ENCODE measurements at places on chromosomes 2 and 18.

DNA sequence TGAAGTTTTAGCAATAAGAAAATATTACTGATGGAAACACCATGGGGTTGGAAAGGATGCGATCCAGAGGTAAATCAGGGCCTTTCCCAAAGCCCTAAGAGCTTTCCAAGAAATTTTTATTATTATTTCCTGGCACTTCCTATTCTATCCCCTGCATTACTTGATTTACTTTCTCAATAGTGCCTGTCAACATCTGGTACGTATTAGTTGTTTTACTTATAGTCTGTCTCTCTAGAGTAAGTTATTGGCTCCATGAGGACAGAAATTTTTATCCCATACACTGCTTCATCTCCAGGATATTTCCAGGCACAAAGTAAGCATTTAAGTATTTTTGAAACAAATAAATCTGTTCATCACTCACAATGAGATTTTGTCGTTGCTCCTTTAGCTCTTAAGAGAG is 18.1 kb downstream of the PPP4R1 start:
- no peak for DNase-seq

- DNase-seq = no peak
Measured at GRCh38 chr18:61713502-61713901, 179.3 kb downstream of the RNF152 start.

DNA sequence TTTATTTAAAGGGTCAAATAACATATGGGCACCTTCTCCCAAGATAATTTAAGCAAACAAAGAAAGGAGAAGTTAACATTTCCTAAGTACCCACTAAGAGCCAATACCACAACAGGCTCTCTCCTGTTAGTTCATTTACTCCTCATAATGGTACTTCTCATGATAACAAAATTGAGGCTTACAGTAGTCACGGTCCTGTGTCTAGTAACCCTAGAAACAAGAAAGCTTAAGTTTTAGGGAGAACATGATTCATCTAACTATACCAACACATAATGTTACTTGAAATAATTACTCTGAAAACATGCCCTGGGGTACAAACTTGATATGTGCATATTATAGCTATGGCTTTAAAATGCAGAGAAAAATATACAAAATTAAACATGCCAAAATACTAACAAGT is 19.8 kb downstream of the IWS1 start:
- no peak for DNase-seq

GRCh38 chr2:215522237-215522636 is 86.4 kb upstream of the FN1 start:
- no peak for DNase-seq

GRCh38 chr18:3401669-3402620 is 48.0 kb upstream of the TGIF1 start:
- DNase-seq = no peak

DNA sequence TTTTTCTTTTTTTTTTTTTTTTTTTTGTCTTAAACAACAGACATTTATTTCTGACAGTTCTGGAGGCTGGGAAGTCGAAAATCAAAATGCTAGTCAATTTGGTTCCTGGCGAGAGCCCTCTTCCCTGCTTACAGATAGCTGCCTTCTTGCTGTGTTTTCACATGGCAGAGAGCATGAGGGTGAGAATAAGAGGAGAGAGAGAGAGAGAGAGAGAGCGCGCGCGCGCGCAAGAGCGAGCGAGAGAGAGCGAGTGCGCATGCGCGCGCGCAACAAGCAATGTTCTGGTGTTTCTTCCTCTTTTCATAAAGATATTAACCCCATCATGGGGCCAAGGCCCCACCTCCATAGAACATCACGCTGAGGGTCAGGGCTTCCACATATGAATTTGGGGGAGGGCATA is 20.9 kb downstream of the MTCL1 start:
- DNase-seq = no peak

DNA sequence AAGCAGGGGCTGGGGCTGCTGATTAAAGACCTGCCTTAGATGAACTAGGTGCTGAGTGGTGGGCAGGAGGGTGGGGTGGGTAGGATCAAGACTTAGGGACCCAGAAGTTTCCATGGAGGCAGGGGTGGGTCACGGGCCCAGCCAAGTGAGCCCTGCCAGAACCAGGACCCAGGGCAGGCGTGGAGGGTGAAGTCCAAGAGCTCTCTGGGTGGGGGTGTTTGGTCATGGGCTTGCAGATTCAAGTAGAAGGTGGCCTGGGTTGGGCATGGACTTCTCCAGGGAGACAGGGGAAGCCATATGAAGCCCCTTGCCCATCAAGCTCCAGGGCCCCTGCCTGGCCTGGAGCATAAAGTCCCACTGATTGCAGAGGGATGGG is 168.8 kb downstream of the SMAD7 start:
- no peak for DNase-seq

- DNase-seq = no peak
Measured at GRCh38 chr2:96470109-96470508, 35.0 kb downstream of the NEURL3 start.

GRCh38 chr2:11679016-11679415 is 9.0 kb upstream of the NTSR2 start:
- no peak for DNase-seq

DNA sequence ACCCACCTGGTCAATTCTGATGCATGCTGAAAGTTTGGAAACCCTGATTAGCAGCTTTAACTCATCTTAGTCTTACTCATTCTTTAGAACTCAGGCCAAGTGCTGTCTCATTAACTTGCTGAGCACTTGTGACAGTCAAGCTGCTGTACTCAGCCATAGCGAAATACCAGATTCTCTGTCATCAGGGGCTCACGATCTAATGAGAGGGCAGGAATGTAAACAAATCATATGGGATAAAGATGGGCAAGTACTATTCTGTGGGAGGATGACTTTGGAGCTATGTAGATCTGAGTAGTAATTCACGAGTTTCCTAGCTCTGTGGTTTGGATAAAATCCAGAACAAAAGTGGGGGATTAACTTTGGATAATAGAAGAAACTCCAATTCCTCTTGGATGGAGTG is 376.6 kb downstream of the HRH4 start:
- DNase-seq = no peak
